ENCODE measurements at places on chromosomes 11 and 22.

GRCh38 chr11:112582366-112582765 lies 321.7 kb upstream of the PLET1 start:
- DNase-seq, result no peak

GRCh38 chr11:91244912-91245311 lies 979.7 kb upstream of the FAT3 start:
- DNase-seq, result no peak

GRCh38 chr22:29308791-29309262 lies 2.4 kb downstream of the GAS2L1 start:
- no peak for DNase-seq

- no peak for DNase-seq
Observed at GRCh38 chr11:5304046-5304445, 2.3 kb upstream of the OR51B4 start.

GRCh38 chr22:20022978-20023613 lies 2.2 kb downstream of the TANGO2 start:
- DNase-seq, result no peak

DNA sequence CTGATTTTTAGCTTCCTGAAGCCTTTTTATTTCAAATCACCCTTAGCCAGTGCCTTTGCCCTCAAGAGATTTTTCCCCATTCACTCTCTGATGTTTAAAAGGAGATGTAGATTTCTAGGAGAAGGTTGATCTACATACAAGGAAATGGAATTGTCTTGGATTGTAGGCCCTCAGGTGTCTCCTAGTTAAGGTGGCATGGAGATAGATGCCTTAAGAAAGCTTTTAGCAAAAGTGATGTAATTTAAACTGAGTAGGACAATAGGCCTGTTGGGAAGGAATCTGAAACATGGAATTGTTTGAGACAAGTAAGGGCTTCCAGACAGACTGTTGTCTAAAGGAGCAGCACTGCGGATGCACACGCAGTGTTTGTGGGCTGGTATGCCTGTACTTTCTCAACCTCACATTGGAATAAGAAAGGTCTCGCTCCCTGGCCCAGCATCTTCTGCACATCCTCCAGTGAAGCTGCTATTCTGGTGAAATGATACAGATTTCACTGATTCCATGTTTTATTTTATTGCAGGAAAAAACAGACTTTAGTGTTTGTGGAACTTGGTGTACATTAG lies 69.8 kb upstream of the SLC25A18 start:
- no peak for DNase-seq

GRCh38 chr11:63609971-63610580 lies 4.2 kb downstream of the PLAAT3 start:
- DNase-seq, result no peak

DNA sequence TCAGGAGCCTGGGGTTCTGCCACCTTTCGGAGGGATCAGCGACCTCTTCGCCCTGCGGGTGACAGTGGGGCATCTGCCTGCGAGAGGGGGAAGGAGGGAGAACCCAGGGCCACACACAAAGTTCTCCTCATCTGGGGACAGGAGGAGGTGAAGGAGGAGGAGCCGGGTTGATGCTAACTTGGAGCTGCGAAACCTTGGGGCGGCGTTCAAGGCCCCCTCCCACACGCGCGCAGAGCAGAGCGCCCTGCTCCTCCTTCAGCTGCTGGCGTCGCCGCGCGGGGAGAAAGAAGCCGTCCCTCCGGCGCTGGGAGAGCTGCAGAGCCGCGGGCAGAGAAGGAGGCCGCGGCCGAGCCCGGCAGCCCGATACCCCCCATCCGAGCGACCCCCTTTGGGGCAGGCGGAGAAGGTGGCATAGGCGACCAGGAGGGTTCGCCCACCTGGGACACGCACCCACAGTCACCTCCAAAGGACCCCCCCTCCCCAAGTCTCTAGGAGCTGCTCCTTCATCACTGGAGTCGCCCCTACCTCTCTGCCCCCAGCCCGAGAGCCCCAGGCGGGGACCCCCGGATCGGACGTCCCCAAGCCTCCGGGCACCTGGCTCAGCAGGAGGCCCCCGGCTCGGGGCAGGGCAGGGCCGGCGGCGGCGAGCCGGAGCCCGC lies at the start of gene RASD2:
TSS of gene RASD2 (plus strand) at position 237 of the 659 bp plus-strand sequence. CDS start 5,979 bp downstream, outside the sequence.
- DNase-seq, result peak; percentile 25

GRCh38 chr11:111566324-111566723 lies 25.8 kb downstream of the LAYN start:
- DNase-seq, result no peak

DNA sequence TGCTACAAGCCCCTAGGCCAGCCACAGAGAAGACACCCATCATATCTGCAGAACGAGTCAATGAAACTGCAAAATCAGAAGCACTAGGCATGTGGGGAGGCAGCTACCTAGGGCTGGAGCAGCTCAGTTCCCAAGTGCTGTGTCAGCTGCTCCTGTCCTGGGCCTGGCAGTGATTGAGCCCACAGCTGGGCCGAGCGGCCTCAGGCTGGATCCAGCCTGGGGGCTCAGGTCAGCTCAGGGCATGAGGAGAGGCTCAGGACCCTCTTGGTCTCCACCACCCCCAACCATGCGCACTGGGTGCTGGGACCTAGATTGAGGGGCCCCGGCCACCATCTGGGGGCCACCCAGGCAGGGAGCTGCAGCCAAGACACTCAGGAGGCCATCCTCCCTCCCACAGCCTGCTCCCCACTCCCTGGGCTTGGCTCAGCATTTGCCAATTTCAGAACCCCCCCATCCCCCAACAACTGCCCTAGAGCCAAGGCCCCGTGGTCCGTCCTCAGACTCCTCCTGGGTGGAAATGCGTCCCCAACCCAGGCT lies 2.4 kb upstream of the TNNT3 start:
- DNase-seq, result no peak

Data from activated T-cell treated with anti-CD3 and anti-CD28 coated beads for 24 hours (primary cell).